NCI-H460 (cell line): ENCODE measurements at places on chromosomes 12 and 14. TPM values are rescaled to one million over a fixed set of nuclear protein-coding genes. Genes with fewer than 3 reads are reported as not detected.

POTEG gene
- total RNA-seq: not detected in 2 replicates

GRCh38 chr14:105059035-105059924 lies 6.0 kb downstream of the GPR132 start:
- DNase-seq: no peak

CCDC38 gene
- 0.89 and 0.92 TPM in 2 replicates for total RNA-seq

DNA sequence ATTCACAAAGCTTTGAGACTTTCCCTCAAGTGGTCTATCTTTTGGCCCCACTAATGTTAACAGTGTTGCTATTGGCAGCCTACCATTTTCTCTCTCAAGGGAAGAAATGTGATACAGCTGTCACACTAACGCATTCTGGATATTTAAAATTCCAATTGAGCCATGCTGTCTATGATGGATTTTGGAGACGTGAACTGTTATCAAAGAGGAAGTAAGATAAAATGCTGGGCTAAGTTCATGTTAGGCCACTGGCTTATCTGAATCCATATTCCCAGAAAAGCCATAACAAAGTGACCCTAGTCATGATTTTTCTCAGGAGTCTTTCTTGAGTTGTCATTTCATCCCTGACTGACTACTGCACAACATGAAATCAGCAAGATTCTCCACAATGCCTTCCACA lies 200.2 kb downstream of the PHLDA1 start:
- no peak for DNase-seq

DNA sequence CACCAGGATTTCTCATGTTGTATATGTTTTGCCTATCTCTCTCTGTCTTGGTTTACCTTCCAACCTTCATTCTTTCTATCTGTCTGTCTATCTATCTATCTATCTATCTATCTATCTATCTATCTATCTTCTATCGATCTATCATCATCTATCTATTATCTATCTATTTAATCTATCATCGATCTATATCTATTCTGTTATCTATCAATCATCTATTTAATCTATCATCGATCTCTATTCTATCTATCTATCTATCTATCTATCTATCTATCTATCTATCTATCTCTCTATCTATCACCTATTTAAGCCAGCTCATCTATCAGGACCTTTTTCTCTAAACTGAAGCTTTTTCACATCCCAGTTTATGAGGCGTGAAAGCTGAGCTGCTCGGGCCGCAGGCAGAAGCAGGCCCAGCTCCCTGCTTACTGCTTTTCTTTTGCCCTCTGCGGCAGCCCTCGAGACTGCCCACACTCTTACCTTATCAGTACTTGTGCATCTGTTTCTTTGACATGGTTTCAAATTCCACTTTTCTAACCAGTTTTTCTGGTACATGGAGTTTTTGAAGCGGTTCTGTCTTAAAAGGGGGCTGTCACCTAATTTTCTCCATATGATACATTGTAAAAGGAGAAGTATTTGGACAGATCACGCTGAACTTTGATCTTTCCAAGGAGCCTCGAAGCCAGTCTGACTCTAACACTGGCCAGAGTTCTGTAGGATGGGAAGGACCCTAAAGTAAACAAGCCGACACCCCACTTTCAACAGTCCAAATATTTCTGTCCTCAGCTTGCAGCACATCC lies 44.4 kb upstream of the GSG1 start:
- no peak for DNase-seq

GRCh38 chr12:44509471-44509870 lies 366.6 kb downstream of the NELL2 start:
- no peak for DNase-seq

- DNase-seq: peak; percentile 47
Measured at GRCh38 chr12:67827820-67828383, 161.3 kb upstream of the IFNG-AS1 start.

- DNase-seq: no peak
Measured at GRCh38 chr12:51863933-51864832, 15.7 kb upstream of the FIGNL2 start.

- no peak for DNase-seq
Measured at GRCh38 chr12:66168410-66168809, 1.4 kb downstream of the TMBIM4 start.

- DNase-seq: no peak
Measured at GRCh38 chr12:82968631-82969367, 282.1 kb downstream of the TMTC2 start.

SMIM41 gene
- total RNA-seq: 0.12 TPM in 1 of 2 replicates, not detected in the other

FAM90A1 gene
- not detected in 2 replicates for total RNA-seq

- DNase-seq: no peak
Measured at GRCh38 chr12:115767916-115768315, 509.6 kb downstream of the MED13L start.

DNA sequence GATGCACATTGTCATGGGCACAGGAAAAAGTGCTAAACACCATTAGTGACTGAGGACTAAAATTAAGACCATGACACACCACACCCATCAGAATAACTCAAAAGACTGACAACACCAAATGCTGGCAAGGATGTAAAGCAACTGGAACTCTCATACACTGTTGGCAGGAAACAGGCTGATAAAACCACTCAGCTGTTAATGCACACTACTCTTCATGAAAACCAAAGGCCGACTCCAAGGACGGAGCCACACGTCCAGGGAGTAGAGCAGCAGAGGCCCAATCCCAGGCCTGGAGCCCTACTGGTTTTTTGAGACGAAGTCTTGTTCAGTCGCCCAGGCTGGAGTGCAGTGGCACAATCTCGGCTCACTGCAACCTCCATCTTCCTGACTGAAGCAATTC lies 6.4 kb downstream of the RAD52 start:
- no peak for DNase-seq

DNA sequence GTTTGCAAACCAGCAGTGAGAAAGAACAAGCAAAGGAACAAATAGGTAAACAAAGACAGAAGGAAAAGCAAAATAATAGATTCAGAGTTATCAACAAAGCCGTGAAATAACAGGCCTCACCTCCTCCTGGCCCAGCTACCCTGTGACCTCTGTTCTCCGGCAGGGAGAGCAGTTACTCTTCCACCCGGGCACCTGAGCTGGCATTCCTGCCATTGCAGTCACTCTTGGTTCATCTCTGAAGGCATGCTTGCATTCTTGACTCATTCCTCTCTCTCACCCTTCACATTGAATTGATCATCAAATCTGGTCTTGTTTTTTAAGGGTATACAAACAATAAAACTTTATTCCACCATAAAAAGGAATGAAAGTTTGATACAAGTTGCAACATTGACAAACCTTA lies 95.1 kb downstream of the TTC8 start:
- DNase-seq: no peak

OTUB2 gene
- total RNA-seq: 0.72 and 0.74 TPM in 2 replicates

SERPINA5 gene
- 0.15 TPM in 1 of 2 replicates, not detected in the other for total RNA-seq

DNA sequence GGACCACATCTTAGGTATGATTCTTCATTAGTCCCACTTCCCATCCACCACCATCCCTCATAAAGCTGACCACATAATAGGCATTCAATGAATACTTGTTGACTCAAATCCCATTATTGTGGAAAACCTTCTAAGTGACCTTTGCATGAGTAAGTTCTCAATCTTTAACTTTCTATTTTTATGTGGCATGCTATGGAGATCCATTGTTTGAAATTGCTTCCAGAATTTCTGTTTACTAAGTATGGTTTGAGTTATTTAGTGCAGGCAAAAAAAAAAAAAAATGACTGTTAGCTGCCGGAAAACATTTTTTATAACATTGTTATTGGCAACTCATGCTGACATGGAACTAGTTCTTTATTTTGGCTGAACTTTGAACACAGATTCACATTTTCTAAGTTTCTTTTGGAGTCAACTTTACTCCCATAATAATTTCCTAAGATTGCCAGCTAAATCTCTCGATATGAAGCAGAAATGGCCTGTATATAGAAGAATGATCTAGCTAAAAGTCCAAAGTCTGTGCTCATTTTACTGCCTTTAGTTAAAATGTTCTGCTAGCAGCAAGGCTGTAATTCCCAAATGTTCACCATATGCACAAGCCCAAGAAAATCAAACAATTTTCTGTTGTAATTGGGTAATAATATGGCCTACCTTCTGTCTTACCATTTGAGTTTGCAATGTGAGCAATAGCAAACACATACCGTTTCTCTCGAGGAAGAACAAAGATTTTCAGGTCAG lies 77.9 kb downstream of the PTGER2 start:
- DNase-seq: no peak

TEDC1 gene
- total RNA-seq: 21.3 and 23.1 TPM in 2 replicates

DNA sequence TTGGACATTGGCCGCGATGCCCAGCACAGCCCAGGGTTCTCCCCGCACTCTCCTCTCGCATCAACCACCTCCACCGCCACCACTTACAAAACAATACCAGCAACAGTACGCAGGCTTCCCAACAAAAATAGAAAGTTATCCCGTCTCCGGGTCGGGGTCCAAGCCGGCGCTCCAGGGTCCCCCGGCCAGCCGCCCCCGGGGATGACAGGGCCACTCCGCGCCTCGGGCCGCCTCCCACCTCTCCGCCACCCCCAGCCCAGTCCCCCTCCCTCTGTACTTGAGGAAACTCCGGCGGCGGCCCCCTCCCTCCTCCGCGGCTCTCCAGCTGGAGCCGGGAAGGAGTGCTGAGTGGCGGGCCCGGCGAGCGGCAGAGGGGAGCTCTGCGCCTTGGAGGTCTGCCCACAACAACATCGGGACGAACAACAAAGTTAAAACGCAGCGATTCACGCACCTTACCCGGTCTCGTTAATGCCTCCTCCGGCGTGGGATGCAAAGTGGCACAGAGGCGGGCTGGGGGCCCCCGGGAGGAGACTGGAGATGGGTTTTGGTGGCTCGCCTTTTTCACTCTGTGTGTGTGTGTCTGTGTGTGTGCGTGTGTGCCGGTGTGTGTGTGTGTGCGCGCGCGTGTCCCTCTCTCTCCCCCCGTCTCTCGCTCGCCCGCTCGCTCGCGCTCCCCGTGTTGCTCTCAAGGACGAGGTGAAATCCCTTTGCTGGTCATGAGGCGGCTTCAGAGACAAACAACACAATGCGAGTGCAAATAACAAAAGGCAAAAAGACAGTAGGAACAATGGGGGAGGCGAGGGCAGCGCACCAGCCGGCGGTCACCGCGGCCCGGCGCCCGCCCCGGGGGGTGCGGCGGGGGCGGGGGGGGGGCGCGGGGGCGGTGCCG lies 386.8 kb downstream of the BCAT1 start:
- DNase-seq: no peak

- DNase-seq: no peak
Measured at GRCh38 chr14:96986256-96987085, 189.3 kb downstream of the VRK1 start.
